Stimulated activated CD8-positive, alpha-beta memory T cell treated with anti-CD3 and anti-CD28 coated beads, Interleukin-12 subunit alpha, Interleukin-12 subunit beta, amount 100 ng/mL, for 4 hours (primary cell): ENCODE measurements at places on chromosomes 12 and 14.

DNA sequence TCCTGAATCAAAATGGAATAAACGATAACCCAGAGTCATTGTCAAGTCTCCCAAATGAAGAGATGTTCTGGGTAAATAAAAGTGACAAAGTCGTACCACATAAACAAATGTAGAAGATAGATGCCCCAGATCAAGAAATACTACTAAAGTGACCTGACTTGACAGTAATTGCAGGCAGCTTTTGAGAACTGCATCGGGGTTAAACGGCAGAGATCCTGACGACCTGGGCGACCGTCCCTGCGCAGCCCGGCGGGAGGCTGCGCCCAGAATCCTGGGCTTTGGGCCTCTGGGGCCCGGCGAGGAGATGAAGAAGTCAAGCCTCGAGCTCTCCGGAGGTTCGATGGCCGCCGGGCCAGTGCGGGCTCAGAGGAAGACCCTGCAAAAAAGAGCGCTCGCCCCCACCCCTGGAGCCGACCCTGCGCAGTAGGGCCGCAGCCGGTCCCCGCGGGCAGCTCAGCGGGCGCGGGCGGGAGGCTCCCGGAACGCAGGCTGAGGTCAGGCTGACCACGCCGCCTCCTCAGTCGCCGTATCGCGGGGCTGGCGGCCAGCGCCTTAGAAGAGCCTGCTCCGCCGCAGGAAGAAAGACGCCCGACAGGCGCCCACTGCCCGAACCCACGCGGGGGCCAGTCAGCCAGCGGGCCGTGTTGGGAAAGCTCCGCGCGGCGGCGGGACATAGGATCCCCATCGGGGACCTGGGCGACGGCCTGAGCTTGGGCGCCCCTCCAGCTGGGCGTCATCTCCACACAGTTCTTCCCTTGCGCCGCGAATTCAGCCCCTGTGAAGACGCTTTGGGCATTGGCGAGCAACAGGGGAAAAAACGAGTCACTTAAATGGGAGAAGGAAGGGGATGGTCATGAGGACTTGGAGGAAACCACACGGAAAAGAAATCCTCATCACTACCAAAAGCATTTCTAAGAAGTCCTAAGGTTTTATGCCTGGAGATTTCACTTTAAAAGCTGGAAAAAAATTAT, 16.0 kb downstream of the NKX2-1 start:
- DNase-seq = no peak

DNA sequence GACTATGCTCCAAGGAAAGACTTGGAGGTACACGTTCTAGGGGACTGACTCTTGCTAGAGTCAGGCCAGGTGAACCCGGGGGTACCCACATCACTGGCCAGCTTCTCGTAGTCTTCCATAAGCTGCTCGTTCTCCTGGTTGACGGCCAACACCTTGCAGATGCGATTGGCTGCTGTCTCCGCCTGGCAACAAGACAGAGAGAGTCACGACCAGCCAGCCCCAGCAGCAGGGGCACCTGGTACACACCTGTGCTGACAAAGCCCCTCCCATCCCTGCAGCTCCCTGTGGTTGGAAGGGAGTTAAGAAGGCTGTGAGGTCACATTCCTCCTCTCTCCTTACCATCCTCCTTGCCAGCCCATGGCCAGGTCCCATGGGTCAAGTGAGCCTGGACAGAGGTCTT, 85.5 kb downstream of the ACTN1 start:
- no peak for DNase-seq

DNA sequence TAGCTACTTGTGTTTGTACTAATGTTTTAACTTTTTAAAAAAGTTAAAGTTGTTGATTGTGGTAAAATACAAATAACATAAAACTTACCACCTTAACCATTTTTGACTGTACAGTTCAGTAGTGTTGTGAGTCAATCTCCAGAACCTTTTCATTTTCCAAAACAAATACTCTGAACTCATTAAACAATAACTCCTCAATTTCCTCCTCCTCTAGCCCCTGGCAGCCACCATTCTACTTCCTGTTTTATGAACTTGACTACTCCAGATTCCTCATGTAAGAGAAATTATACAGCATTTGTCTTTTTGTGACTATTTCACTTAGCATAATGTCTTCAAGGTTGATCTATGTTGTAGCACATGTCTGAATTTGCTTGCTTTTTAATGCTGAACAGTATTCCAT, 299.1 kb upstream of the AMIGO2 start:
- no peak for DNase-seq

DNA sequence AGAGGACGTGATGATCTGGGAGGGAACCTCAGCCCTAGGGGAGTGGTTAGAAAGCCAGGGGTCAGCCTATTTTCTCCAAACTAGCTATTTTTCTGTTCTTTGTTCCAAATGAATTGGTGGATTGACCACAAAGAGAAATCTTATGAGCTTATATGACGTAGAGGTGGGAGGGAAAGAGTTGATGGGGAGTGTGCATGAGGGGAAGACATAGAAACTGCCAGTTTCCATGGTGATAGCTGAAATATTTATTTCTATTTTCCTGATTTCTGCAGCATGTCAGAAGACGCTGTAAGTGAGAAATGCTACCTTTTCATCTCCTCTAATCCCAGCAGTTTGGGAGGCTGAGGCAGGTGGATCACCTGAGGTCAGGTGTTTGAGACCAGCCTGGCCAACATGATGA, 51.4 kb upstream of the CISTR start:
- DNase-seq = no peak

- DNase-seq = no peak
These were observed 122.3 kb upstream of the CNOT2 start for GRCh38 chr12:70120970-70121369.

- no peak for DNase-seq
These were observed 37.6 kb downstream of the SINHCAF start for GRCh38 chr12:31288381-31288780.

GRCh38 chr12:2934371-2934770, 24.8 kb upstream of the TEAD4 start:
- no peak for DNase-seq

- DNase-seq = no peak
These were observed 83.5 kb upstream of the C14orf180 start for GRCh38 chr14:104496095-104496494.

- DNase-seq = no peak
These were observed 109.0 kb upstream of the ATP2B1 start for GRCh38 chr12:89817501-89818226.

DNA sequence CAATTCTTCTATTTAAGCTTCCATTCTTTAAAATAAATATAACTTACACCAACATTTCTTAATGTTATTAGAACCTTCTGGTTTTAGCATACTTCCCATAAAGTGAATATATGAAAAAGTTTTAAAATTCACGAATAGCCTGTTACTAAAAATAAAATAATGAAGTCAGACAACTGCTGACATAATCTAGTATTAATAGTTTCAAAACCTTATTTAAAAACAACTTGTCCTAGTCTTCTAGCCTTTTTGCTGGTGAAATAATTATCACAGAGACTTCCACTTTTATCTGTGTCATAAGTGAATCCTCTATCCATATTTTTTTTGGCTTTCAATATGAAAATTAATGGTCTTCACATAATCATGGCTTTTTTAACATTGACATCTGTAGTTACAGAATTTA, 93.8 kb upstream of the MON2 start:
- DNase-seq = no peak

DNA sequence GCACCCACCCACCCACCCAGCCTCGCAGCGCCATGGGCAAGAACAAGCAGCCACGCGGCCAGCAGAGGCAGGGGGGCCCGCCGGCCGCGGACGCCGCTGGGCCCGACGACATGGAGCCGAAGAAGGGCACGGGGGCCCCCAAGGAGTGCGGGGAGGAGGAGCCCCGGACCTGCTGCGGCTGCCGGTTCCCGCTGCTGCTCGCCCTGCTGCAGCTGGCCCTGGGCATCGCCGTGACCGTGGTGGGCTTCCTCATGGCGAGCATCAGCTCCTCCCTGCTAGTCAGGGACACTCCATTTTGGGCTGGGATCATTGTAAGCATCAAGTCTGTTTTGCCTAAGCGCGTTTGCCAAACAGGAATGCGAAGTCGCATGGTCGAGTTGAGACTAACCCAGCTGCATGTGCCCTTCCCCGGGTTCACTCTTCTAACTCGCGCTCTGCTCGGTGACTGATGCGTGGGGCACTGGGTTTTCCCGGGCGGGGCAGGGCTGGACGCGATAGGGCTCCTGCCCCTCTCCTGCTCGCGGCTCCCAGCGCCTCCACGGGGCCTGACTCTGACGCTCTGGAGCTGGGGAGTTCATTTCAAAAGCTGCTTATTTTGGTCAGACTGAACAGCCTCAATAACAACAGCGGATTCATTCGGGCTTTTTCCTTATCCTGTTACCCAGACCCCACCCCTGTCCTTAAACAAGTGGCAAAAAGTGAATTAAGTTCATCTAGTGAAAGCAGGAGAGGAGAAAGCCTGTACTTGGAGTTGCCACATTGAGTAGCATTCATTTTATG, 458 bp downstream of the SSPN start:
- no peak for DNase-seq

GRCh38 chr12:56411781-56412639, 37.2 kb downstream of the TIMELESS start:
- DNase-seq = no peak

- DNase-seq = no peak
These were observed 60.6 kb downstream of the LGMN start for GRCh38 chr14:92687681-92688433.

DNA sequence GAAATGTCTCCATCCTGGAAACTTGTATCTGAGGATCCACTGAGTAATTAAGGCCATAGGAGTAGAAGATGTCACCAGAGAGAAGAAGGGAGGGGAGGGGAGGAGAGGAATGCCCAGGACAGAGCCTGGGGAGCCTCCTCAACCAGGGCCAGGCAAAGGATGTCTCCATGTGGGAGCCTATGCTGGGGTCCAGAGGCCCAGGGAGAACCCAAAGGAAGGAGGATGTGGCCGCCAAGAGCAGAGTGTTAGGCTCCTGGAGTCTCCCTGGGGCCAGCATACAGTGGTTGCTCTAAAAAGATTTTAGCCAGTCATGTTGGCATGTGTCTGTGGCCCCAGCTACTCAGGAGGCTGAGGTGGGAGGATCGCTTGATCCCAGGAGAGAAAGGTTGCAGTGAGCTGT, 92.6 kb downstream of the DICER1 start:
- no peak for DNase-seq

- no peak for DNase-seq
These were observed 10.2 kb downstream of the GNG2 start for GRCh38 chr14:51870606-51871005.

DNA sequence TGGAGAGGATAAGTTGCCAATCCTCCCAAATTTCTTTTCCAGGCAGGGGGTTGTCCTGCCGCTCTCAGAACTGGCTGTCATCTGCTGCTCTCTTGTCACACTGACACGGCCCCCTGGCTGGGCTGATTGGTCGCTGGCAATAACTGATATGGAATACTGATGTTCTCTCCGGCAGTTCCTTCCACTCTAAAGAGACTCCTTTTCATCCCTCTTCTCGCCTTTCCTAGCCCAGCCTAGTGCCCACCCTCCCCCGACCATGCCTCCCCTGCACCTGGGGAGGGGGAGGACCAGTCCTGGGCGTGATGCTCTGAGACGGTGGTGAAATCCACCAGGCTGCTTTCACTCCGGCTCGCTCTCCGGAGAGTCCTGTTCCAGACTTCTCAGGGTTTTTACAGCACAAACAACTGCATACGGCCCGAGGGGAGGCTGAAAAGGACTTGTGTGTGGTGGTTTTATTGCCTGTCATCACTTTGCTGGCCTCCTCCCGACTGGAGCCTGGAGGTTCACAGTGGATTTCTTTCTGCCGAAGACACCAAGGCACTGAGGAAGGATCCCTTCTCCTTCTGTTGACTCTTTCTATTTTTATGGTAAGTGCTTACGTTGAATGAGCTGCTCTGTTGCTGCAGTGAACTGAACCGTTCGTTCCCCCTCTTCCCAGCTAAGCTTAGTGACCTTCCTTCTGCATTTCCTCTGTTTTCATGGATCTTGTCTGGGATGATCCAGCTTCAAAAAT, at the start of gene ANO4:
ANO4 (plus strand) TSS at position 336 of the 733 bp plus-strand sequence. CDS start 107,010 bp downstream, outside the sequence.
- no peak for DNase-seq

GRCh38 chr14:28365510-28365909, 401.1 kb upstream of the FOXG1 start:
- no peak for DNase-seq

DNA sequence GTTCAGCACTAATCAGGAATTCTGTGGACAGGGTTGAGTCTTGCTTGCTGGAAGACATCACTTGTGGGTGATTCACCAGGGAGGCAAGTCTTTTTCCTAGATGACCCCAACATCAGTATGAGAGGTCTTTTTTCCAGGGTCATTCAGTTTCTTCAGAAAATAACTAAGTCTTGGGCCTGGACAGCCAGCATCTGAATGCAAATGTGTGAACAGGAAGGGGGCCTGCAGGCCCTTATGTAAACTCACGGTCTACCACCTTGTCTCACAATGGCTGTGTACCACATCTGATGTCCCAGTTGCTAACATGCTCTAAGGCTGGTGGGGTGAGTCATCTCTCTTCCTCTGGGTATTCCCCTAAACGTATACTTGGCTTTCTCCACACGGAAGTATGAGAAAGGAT, 79.2 kb downstream of the HECTD4 start:
- peak; percentile 2 for DNase-seq

DNA sequence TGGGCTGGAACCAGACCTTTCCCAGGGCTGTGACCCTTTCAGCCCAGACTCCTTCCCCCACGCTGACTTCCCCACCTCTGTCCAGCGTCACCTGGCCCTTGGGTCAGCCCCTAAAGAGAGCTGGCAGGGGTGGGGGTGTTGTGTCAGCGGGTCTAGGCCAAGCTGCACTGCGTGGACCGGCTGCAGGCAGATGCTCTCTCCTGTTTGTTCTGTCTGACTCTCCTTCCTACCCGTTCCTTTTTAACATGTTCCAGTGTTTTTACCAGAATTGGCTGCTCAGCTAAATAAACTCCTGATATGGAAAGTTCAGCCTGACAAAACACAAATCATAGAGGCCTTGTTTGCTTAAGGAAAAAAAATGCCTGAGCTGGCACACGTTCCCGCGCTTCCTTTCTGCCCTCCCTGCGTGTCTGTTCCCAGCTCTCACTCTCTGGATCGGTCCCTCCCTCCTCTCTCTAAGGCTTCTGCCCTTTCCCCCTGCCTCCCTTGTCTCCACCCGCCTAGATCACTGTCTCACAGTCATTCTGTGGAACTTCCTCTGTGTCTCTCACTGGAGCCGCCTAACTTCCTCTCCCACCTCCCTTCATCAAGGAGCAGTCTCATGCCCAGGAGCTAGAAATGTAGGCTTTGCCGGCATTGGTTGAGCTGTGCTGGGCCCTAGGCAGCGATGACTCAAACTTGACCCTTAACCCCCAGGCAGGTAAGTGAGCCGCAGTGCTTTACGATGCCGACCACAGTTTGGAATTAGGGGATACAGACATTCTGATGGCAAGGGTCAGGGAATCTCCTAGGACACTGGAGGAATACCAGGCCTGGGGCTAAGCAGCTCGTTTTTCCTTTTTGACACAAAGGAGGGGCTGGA, 15.5 kb upstream of the MLXIP start:
- DNase-seq = no peak

DNA sequence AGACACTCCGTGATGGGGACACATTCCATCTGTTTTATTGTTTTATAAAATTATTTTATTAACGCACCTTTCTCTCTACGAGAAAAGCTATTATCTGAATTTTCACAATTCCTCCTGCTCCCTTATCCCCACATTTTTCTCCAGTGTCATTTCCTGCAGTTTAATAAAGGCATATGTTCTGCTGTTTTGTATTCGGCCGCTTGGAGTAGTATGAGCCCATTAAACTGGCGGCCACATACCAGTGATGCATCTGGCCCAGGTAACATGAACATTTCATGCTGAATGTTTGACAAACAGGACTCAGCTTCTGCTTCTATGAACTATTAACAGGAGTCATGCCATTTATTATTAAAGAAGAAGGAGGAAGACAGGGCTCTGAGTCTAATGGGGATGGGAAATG, 511.0 kb downstream of the TMEM121 start:
- DNase-seq = no peak

- DNase-seq = no peak
These were observed 196.5 kb downstream of the SLC41A2 start for GRCh38 chr12:104761611-104762010.
